ENCODE measurements at places on chromosomes 3 and 15.

- no peak for DNase-seq
Observed at GRCh38 chr15:71596672-71597071, 213.7 kb upstream of the NR2E3 start.

- no peak for DNase-seq
Observed at GRCh38 chr3:134419214-134419959, 45.1 kb upstream of the AMOTL2 start.

DNA sequence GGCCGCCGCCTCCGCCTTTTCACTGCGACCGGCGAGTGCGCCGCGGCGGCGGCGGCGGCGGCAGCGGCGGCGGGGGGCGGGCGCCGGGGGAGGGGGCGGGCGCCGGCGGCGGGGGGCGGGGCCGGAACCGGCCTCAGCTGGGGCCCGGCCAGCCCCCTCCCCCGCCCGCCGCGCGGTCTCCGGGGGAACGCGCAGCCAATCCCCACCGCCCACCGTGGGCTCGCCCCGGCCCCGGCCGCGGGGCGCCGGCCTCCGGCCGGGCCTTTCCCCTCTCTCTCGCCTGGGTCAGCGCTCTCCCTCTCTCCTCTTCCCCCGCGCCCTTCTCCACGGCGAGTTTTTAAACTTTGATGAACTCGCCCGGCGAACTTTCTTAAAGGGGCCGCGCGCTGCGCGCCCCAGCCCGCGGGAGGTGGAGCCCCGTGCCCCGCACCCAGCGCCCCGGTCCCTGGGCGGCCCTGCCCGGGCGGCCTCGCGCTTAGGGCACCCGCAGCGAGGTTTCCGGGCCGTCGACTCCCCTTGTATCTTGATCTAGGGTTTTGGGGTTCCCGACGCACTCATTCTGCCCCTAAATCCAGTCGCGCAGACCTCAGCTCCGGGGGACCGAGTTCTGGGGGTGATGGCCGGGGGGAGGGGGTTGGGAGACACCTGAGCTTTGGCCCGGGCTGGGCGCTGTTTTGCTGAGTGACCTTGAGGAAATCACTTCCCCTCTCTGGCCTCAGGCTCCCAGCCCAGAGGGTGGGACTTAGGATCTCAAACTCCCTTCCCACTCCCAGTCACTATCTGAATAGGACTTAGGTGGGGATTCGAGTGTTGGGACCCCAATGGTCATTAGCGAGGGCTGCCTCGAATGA is at the start of gene RBPMS2:
Gene RBPMS2, minus strand, starts transcription at position 39 of the 851 bp plus-strand sequence. CDS start 270 bp downstream, outside the sequence.
- no peak for DNase-seq

GRCh38 chr15:91953432-91953831 is 99.9 kb downstream of the SLCO3A1 start:
- DNase-seq: no peak

DNA sequence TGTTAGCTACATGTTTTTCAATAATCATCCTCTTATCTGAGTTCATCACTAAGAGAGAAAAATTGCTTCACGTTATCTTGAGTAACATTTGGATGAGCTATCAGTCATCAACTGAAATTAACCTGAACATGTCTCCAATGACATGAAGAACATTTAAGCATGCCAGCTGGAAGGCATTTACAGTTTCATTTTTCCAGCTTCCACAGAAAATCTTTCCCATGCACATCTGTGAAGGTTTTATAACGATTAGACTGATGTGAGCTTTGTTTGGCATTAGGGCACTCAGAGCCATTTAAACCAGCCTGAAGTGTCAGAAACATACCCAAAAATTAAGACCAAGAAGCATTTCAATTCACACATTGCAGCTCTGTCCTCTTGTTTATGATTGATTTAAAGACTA is 235.8 kb upstream of the ARHGEF26 start:
- DNase-seq: no peak

DNA sequence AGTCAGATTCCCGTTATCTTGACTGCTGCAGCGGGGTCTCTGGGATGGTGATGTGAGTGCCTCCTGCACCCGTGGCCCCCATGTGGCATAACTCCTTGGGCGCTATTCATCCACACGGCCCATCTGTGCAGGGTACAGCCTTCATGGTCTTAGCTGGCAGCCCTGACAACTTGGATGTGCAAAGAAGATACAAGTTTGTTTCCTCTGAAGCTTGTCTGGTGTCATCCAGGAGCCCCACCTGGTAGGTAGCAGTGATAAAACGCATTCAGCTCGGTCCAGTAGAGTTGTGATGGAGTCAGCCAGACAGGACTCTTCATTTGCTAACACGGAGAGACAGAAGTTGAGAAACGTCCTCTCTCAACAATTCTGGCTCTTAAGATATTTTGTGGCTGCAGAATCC is 53.3 kb downstream of the CORO2B start:
- DNase-seq: no peak

DNA sequence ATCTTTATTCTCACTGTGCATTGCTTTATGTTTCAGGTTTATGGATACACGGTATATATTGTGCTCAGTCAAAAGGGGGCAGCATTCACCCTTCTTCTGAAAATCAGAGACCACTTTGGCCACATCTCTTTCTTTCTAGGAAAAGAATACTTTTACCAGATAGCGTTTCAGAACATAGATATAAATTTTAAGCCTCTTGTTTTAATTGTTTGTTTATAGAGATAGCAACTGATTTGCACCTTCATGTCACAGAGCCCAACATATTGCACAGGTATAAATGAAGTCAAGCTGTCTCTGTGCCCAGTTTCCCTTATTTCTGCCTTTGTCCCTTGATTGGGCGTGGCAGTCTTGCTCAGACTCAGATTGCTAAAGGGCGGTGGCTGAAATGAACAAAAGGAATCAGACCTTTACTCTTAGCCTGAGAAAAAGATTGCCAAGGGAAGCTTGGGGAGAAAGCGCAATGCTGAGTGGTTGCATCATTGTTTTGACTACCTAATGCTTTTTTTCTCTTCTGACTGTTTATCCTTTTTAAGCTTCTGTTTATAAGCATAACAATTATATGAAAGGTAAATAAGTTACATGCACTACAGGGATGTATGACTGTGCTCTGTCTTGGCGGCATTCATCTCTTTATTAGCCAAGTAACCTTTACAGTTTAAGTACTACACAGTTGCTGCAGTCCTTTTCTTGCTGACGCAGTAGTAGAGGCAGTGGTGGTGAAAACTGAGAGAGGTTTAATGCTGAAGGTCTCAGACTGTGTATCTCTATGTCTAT is 70.8 kb upstream of the ZBTB20 start:
- no peak for DNase-seq

- DNase-seq: no peak
Observed at GRCh38 chr15:63020759-63021430, 21.7 kb upstream of the TPM1 start.

DNA sequence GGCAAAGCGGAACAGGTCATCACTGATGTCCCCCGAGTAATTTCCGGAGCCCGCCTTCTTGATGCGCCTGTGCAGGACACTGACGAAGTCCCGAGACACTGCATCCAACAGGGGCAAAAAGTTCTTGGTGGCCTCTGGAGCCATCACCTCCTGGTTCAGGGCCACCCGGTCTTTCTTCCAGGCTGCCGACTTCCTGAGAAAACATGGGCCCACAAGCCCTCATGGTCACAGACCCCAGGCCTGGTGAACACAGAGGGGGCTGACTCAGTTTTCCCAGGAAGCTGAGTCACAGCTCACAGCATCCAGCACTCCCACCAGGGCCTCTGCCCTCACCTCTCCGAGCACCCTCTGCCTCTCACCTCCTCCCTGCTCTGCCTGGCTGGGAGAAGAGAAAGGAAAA is 22.4 kb downstream of the CYP11A1 start:
- DNase-seq: no peak

- DNase-seq: no peak
Observed at GRCh38 chr3:155230382-155230781, 63.1 kb downstream of the STRIT1 start.

- no peak for DNase-seq
Observed at GRCh38 chr15:48644467-48644826, 1.1 kb downstream of the FBN1 start.

GRCh38 chr3:100766069-100766468 is 56.8 kb downstream of the TFG start:
- no peak for DNase-seq
